ENCODE measurements at places on chromosomes 5 and 9.

- DNase-seq = peak; percentile 71
Measured at GRCh38 chr5:32092938-32093812, 80.9 kb downstream of the GOLPH3 start.

GRCh38 chr5:87845734-87846133, 422.9 kb downstream of the TMEM161B start:
- no peak for DNase-seq

DNA sequence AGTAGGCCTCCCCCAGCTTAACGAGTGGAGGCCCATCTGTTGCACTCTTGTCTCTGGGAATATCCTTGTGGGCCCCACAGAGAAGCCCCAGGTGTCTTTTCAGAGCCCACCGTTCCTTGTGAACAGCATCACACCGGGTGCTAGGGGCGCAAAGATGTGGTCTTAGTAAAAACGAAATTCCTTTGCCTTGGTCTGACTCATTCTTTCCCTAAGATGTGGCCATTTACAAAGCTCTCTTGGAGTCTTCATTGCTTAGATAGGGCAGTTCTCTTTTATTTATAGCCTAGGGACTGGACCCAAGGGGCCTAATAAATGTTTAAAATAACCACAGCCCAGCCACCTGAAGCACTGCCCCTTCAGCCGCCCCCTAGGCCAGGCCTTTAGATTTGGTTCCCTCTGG, 52.8 kb upstream of the RPL26L1 start:
- peak; percentile 48 for DNase-seq

DNA sequence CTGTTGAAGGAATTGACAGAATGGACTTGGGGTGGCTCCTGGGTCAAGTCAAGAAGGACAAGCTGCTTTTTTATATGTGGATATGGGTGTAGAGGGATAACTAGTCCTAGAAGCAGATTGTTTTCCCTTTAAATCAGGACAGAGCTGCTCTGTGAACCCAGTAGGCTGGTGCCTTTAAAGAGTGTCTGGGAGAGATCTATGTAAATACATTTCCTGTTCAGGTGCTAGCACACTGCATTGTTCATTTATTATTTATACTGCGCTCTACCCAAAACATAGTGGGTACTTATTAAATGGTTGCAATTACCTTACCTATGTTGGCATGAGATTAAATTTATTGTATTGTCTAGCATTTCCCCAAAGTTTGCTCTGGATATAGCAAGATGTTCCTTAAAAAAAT, 86.6 kb upstream of the EQTN start:
- no peak for DNase-seq

DNA sequence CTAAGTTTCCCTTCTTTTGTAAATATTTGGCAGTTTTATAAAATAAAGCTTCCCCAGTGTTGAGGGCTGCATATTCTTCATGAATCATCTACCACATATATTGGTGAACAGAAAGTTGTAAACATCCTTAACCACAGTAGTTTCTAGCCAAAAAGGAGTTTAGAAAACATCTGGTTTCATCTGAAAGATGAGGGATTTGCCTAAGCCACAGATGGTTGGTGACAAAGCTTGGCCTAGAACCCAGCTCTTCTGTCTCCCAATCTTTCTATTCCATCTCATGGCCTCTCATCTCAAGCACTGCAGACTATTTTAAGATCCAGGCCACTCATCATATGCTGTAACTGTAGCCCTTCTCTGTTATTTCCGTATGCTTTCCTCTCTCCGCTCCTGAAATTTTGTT, 232.3 kb upstream of the TRPM3 start:
- DNase-seq = peak; percentile 93
